ENCODE measurements at places on chromosomes 3 and 15.

DNA sequence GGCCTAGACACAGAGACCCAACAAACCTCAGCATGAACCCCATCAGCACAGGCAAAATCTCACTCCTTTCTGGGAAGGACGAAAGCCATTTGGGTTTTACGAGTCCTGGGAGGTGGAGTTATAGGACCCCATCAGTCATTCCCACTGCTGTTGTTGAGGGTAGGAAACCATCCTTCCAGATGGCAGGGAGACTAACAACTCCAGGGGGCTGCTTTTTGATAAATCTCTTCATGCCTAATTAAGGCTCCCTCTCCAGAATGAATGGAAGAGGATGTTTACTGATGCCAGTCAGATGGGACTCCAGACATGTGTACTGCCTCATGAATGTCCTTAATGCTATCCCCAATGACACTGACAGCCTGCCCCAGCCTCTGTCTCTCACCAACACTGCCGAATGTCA lies 75.3 kb downstream of the ST8SIA2 start:
- H3K36me3 ChIP-seq: no peaks in the 10 kb centered on the region
- H3K4me3 ChIP-seq: no peak overlapping the region
- H3K27me3 ChIP-seq: no peaks in the 10 kb centered on the region
- H3K4me1 ChIP-seq: no peaks in the 10 kb centered on the region
- H3K27ac ChIP-seq: no peak overlapping the region

GRCh38 chr15:48634893-48635292 lies 10.6 kb downstream of the FBN1 start:
- H3K27me3 ChIP-seq: no peaks in the 10 kb centered on the region
- DNase-seq: no peak
- no peaks in the 10 kb centered on the region for H3K36me3 ChIP-seq

- no peaks in the 10 kb centered on the region for H3K27me3 ChIP-seq
- peak overlapping the region; percentile 25 for H3K27ac ChIP-seq
- peak; percentile 70 for DNase-seq
- no peaks in the 10 kb centered on the region for H3K36me3 ChIP-seq
- no peak overlapping the region for H3K4me3 ChIP-seq
Measured at GRCh38 chr3:100087198-100087597, 27.1 kb downstream of the FILIP1L start.

- H3K27me3 ChIP-seq: no peaks in the 10 kb centered on the region
- peak; percentile 66 for DNase-seq
- H3K4me1 ChIP-seq: no peaks in the 10 kb centered on the region
- H3K36me3 ChIP-seq: no peaks in the 10 kb centered on the region
- no peak overlapping the region for H3K4me3 ChIP-seq
- no peak overlapping the region for H3K27ac ChIP-seq
Measured at GRCh38 chr15:55434989-55435825, 26.9 kb downstream of the PIERCE2 start.

GRCh38 chr3:119408243-119408950 lies 55.0 kb downstream of the TMEM39A start:
- H3K4me1 ChIP-seq: no peaks in the 10 kb centered on the region
- H3K27me3 ChIP-seq: no peaks in the 10 kb centered on the region
- no peaks in the 10 kb centered on the region for H3K36me3 ChIP-seq
- no peak for DNase-seq
- no peak overlapping the region for H3K27ac ChIP-seq
- H3K4me3 ChIP-seq: no peak overlapping the region

DNA sequence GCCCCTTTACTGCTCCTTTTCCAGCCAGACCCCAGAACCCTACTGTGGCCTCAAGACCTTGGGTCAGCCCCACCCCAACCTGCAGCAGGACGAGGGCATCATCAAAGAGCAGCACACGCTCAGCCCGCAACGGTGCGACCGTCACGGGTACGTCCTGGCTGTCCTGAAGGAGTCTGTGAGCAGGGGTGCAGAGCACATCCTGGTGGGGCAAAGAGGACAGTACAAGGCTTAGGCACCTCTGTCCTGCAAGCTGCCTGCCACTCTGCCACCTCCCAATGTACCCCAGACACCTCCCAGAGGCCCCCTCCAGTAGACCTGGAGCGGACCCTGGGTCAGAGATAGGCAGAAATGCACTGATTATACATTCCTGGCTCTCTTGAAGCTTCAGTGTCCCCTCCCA lies 8.0 kb downstream of the ALS2CL start:
- no peak overlapping the region for H3K4me3 ChIP-seq
- no peaks in the 10 kb centered on the region for H3K36me3 ChIP-seq
- H3K4me1 ChIP-seq: no peaks in the 10 kb centered on the region
- DNase-seq: no peak
- no peak overlapping the region for H3K27ac ChIP-seq
- no peaks in the 10 kb centered on the region for H3K27me3 ChIP-seq

- peak; percentile 11 for DNase-seq
- H3K36me3 ChIP-seq: no peaks in the 10 kb centered on the region
- H3K4me1 ChIP-seq: no peaks in the 10 kb centered on the region
Measured at GRCh38 chr3:46883054-46883829, 5.7 kb downstream of the PTH1R start.

DNA sequence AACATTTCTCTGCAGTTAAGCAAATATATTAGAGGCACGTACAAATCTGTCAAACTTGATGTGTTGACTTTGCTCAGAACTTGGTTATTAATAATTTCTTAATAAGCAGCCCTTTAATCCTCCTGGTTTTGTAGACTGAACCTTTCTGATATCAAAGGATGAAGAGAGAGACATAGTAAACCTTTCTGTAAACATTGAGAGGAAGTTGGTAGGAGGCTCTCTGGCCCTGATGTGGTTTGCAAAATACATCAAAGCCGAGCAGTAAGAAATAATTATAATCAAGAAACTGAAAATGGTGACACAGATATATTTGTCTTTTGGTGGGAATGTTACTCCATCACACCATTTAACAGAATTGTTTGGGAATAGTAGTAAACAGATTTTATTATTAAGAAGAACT lies 111.9 kb downstream of the OXSM start:
- no peaks in the 10 kb centered on the region for H3K4me1 ChIP-seq
- H3K27me3 ChIP-seq: no peaks in the 10 kb centered on the region
- no peaks in the 10 kb centered on the region for H3K36me3 ChIP-seq
- H3K27ac ChIP-seq: no peak overlapping the region
